ENCODE measurements at places on chromosomes 1 and 21.
A peak's percentile ranks its signal among the peaks of the same experiment; 100 is the strongest.

DNA sequence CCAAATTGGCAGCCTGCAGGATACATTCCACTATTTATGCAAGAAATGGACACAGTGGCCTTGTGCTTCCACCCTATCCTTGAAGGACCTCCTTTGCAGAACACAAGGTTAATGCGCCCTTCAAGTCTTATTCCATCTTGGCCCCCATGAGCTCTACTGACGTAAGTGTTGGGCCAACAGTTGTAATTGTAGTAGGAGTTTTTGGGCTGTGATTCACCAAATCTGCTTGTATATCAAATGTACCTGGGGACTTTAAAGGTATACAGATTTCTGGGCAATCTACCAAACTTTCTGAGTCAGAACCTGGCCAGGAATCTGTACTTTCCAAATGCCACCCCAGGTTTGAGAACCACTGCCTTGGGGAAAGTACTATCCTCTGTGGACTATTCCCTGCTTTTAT, 100.9 kb upstream of the MARK1 start:
- no peak for DNase-seq

DNA sequence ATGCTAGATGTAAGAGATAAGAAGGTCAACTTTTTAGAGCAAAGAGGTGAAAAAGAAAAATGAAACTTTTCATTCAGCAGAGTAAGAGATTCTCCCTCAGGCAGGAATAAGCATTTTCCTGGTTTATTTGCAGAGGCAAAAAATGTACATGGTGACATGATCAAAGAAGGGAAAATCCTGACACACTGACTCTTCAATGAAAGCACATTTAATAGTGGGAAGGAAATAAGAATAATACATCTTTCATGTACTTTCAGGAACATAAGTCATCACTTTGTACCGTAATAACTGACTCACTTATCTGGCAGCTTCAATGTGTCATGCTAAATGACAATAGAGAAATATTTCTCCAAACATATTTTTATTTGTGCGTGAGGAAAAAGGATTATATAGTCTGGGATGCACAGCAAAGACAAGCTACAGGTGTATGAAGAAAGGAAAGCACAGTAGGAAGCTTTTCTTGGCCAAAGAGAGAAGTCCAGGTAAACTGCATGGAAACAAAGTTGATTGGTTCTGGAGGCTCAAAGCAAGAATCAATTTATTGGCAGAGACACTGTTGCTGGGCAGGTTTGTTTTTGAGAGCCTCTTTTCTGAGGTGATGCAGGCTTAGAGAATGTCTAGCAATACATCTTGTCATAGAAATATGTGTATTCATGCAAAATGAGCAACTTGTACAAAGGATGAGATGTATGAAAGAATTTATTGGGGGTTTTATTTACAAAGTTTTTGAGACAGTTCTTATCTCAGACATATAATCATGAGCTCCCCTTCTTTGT, 1409.0 kb downstream of the PLA2G4A start:
- DNase-seq = no peak

- DNase-seq = no peak
These were observed 156.7 kb downstream of the BRINP3 start for GRCh38 chr1:190320952-190321351.

DNA sequence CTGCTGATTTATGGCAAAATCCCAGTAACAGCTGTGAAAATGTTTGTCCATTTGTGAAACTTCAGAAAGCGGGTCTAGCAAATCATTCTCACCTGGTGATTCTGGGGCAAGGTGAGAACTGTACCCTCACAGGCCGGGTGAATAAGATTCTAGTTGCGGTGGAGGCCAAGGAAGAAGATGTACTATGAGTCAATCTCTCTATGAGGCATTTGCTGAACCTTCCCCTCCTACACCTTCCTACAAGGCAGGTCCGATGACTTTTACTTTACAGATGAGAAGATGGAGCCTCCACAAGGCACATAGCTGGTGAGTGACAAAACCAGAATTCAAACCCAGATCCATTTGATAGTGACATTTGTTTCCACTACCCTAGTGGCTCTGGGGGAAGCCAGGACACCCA, 72.7 kb downstream of the BACH1 start:
- DNase-seq = no peak

GRCh38 chr1:242245255-242245654, 246.4 kb upstream of the MAP1LC3C start:
- DNase-seq = no peak

DNA sequence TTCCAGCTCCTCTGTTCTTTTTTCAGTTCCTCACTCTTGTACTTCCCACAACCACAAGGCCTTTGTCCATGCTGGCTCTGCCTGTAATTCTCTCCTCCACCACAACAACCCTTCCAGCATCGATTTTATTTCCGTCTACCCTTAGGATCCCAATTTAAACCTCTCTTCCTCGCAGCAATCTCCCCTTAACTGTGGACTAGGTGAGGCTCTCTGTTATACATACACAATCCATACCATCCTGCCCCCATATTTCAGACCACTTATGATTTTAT, 90.4 kb upstream of the ZC3H11B start:
- DNase-seq = no peak

- DNase-seq = no peak
These were observed 143.7 kb downstream of the DNM3 start for GRCh38 chr1:171984850-171985485.

DNA sequence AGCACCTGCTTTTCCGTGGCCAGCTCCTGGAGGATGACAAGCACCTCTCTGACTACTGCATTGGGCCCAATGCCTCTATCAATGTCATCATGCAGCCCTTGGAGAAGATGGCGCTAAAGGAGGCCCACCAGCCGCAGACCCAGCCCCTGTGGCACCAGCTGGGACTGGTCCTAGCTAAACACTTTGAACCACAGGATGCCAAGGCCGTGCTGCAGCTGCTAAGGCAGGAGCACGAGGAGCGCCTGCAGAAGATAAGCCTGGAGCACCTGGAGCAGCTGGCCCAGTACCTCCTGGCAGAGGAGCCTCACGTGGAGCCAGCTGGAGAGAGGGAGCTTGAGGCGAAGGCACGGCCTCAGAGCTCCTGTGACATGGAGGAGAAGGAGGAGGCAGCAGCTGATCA, 413 bp downstream of the UBL4B start:
- DNase-seq = no peak

DNA sequence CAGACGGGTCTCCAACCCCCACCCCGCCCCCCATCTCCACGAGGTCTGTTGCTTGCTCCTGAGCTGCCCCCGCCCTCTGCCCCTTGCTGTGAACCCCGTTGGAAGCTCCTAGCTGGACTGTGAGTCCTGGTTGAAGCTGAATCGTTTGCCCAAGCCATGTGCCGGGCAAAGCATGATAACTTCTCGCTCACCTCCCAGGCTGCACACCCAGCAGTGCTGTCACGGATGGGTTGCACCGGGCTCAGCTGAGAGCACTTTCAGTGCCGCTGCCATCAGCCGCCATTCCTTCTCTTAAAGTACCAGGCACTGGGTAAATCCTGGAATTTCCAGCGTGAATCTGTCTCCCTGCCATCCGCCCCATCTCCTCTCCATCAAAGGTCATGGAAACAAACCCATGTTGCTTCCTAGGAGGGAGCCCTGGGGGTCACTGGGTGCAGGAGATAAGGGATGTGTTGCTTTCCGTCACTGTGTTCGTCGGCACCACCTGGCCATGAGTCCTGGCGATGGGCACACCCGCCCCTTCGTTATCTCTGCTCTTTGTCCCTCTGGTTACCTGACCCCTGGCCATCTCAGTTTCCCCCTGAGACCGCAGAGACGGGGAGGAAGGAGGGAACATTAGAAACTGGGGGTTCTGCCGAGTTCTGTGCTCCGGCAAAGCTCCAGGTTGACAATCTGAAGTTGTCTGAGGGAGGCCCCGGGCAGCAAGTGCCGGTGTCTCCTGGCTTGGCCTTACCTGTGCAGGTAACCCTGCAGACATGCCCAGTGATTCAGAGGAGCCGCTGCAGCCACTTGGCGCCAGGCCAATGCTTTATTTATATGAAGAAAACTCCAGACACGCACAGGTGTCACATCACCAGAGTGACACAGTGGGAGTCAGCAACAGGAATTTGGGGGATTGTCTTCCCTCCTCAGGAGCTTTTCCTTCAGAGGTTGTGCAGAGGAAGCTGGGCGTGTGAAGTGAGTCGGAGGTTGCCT, 2.7 kb downstream of the PDE9A start:
- no peak for DNase-seq

- DNase-seq = no peak
These were observed 18.1 kb upstream of the AVPR1B start for GRCh38 chr1:206135248-206135647.

DNA sequence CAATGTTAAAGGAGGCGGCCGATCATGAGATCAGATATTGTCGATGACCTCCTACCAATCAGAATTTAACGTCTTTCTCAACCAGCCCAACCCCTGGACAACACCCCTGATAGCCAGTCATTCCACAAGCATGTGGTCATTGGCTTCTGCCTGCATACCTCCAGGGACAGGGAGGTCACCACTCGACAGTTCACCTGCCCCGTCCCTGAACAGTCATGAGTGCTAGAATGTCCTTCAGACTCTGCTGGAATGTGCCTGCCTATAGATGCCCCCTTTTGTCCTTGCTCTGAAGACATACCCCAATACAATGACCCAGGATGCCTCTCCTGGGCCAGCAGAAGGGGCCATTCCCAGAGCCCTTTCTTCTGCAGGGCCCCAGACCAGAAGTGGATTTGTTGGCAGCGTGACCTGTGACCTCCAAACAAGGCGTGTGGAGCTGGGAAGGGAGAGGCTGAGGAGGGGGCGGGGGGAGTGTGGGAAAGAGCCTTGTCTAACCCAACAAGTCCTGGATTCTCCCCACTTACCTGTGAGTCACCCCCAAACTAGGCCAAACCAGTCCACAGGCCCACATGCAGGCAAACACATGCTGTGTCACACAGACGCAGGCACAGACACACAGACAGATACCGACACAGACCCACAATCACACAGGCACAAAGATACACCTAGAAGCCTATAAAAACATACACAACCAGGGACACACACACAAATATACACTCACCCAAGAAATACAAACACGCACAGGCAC, 2.2 kb downstream of the CRYBG2 start:
- no peak for DNase-seq

GRCh38 chr1:33502726-33503125, 30.3 kb downstream of the ZSCAN20 start:
- no peak for DNase-seq

GRCh38 chr1:240352769-240353168, 259.2 kb downstream of the GREM2 start:
- DNase-seq = no peak

GRCh38 chr1:248871837-248872401, 13.0 kb upstream of the ZNF692 start:
- no peak for DNase-seq

DNA sequence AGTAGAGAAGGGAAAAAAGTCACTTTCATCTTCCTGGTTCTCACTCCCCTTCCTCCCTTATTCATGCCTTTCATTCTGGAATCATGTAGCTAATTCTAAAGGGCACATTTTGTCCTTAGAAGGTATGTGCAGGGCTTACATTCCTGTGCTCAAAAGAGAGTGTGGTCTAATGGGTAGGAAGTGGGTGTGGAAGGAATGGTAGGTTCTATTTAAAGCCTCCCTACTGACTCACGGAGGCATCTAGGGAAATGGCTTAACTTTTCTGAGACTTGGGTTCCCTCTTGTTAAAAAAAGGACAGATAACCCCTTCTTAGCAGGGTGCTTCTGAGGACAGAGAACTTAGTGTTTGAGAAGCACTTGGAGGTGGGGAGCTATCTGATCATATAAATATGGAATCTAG, 249.3 kb upstream of the DUSP10 start:
- no peak for DNase-seq

- no peak for DNase-seq
These were observed 469.6 kb downstream of the DPYD start for GRCh38 chr1:97451046-97451826.

DNA sequence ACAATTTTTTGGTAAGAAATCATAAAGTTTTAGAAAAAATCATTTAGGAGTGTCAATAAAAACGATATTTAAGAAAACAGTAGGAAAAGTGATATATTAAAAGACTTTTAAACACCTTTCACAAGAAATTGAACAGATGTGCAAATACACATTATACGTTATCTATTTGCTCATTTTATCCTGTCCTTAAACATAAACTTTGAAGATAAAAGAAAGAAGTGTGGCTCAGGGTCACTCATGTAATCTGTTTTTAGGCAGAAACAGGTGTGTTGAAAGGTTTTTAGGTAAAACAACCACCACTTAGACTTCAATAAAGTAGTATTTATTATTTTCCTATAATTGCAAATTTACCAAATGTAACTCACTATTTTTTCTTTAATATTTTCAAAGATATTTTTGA, 13.1 kb downstream of the AMY2B start:
- DNase-seq = no peak

- peak; percentile 95 for DNase-seq
These were observed 9.6 kb downstream of the TMEM167B start for GRCh38 chr1:109099938-109100773.

GRCh38 chr1:17122521-17123164, 3.4 kb upstream of the PADI2 start:
- DNase-seq = no peak
